ENCODE measurements at places on chromosomes 11 and 22. TPM values are rescaled to one million over a fixed set of nuclear protein-coding genes. Genes with fewer than 3 reads are reported as not detected.

The TCN2 gene
- 35.6 TPM for total RNA-seq

DNA sequence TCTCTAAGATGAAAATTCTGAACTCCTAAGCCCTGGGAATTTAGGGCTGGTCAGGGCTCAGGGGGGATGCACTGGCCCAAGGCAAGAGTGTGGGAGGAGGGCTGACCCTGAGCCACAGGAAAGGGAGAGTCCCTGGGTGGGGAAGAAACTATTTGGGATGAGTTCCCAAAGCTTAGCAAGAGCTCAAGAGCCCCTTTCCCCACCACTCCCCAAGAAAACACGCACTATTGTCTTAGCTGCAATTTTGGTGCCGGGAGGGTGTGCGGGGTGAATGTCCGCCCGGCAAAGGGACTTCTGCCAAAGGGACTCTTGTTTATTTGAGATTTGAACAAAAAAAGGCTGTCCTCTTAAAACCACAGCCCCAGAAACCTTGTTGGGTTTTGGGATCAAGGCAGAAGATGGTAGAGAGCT, 37.0 kb downstream of the KIAA1671 start:
- DNase-seq, result peak; percentile 20

The CST6 gene
- total RNA-seq, result not detected

DNA sequence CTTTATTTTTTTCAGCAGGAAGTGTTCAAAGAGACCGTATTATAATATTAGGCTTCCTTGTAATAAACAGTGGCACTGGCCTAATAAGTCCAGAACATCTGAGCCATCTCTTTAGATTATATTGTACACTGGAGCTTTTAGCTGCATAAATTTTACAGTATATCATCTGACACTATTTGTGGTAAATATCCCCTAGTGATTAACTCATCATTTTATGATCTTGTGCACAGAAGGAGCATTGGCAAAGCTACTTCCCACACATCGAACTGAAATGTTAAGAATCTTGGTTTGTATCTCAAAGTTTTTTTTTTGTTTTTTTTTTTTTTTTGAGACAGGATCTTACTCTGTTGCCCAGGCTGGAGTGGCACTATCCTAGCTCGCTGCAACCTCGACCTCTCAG, 162.7 kb downstream of the HIPK3 start:
- no peak for DNase-seq

GRCh38 chr11:43874738-43875137, 5.9 kb upstream of the ALKBH3 start:
- DNase-seq, result no peak

DNA sequence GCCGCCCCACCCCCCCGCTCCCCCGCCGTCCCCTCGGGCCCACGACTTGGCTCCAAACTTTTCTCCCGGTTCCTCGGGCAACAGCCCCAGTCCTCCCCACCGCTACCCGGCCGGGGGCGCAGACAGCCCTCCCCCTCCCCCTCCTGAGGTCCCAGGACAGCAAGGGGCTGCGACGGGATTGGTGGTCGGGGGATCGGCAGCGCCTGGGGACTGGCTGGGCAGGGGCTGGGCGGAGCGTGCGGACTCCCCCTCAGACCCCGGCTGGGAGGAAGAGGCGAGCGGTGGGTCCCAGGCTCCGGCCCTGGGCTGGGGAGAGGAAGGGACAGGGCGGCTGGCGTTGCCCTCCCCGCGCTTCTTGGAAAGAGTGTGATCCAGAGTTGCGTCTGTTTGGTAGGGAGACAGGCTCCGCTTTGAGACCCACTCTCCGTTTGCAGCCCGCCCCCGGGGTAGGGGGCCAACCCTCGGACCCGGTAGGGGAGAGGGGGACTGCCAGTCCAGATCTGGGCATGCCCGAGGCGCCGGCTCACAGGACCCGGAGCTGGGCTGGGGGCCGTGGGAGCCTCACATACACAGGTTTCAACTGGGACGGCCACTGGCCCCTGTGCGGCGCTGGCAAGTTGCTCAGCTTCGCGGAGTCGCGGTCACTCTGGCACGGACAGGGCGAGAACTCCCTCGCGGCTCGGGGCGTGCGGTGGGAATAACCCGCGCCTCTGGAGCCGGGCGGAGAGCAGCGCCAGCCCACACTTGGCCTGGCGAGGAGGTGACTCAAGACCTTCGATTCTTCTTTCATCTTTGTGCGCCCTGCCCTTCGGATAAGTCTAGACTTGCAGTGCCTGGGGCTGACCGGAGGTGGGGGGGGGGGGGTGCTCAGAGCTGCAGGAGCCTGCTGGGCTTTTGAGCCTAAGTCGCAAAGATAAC, 999 bp downstream of the TSKU start:
- DNase-seq, result peak; percentile 99

- no peak for DNase-seq
These were observed 18.3 kb downstream of the ANKK1 start for GRCh38 chr11:113405724-113406478.

The MPEG1 gene
- not detected for total RNA-seq

DNA sequence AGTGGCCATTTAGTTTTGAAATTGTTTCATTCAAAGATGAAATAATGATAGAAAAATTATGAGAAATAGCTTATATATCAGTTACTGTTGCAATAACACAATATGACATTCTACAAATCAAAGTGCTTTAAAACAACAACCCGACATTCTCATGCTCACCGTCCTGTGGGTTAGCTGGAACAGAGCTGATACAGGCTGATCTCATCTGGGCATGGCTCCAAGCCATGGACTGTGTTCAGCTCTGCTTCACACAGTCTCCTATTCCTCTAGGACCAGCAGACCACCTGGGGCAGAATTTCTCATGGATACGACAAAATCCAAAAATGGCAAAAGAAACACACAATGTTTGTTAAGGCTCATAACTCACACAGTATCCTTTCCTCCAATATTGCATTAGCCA, 178.6 kb downstream of the CNTN5 start:
- DNase-seq, result no peak

DNA sequence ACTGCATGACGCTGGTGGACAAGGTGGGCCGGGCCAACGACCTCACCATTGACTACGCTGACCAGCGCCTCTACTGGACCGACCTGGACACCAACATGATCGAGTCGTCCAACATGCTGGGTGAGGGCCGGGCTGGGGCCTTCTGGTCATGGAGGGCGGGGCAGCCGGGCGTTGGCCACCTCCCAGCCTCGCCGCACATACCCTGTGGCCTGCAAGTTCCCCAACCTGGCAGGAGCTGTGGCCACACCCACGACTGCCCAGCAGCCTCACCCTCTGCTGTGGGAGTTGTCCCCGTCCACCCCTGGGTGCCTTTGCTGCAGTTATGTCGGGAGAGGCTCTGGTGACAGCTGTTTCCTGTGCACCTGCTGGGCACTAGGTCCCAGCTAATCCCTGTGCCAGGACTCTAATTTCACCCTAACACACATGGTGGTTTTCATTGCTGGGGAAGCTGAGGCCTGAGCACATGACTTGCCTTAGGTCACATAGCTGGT, 49.0 kb upstream of the PPP6R3 start:
- DNase-seq, result no peak

DNA sequence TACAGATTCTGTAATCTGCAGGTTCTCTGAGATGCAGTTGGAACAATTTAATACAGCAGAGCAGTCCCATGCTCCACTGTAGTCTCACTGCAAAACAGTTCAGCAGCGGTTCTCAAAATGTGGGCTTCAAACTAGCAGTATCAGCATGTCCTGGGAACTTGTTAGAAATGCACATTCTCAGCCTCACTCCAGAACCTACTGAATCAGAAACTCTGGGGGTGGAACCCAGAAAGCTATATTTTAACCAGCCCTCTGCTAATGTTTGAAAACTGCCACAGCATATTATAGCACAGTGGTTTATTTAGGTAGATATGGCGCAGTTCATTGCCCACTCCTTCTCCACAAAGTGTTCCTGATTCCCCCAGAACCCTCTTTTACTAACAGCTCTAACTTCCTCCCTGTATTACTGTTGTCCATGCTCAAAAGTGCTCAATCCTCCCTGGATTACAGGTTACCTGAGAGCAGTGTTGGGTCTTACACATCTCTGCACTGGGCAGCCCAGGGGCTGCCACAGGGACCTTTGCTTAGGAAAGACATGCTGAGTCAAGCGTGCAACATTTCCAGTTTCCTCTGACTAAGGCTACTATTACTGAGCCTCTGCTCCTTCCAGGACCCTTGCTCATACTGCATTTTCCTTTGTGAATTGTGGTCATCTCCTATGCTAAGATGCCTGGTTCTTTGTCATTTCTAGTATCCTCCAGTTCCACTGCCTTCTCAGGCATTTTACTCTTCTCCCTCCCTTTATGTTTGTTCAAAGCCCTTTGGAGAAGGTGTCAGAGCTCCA, 7.7 kb upstream of the DGAT2 start:
- DNase-seq, result no peak

The PLCB3 gene
- total RNA-seq, result 87.0 TPM

The GAB4 gene
- total RNA-seq, result 0.18 TPM

GRCh38 chr11:18065572-18065971, 19.5 kb upstream of the TPH1 start:
- DNase-seq, result no peak

DNA sequence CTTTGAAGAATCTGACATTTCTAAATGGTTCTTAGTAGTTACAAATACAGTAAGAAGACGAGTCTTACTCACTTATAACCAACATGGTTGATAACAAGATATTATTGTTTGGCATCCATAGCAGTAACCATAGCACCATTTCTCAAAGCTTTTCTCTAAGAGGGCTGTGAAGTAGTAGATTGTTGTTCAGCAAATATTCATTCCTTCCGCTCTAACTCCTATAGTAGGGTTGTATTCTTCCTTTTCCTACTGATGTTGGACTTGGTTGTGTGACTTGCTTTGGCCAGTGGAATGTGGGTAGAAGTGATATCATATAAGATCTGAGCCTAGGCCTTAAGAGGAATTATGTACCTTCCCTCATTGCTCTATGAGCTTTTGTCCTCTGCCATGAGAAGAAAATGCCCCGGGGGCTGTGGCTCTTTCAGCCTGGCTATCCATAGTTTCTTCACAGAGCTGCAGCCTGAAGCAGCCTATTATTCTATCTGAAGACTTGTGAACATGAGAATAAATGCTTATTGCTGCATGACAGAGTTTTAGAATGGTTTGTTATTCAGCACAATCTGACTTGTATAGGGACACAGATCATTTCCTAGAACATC, 28.9 kb upstream of the ZBED5 start:
- DNase-seq, result no peak

DNA sequence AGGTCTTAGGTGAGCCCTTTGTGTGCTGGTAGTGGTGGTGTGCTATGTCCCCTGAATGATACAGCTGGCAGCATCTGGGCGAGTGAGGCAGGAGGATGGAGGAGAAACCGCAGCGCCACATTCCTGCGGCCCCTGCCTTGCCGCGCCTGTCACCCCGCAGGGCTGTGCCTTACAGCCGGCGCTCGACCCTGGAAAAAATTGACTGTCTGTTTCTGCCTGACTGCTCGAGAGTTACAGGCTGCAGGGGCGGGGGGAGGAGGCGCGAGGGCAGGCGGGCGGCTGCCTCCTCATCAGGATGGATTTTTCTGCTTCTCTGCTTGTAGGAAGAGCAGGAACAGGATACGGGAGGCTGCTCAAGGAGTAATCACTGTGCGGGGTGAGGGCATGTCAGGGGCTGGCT, 443.4 kb downstream of the MIAT start:
- DNase-seq, result peak; percentile 84

DNA sequence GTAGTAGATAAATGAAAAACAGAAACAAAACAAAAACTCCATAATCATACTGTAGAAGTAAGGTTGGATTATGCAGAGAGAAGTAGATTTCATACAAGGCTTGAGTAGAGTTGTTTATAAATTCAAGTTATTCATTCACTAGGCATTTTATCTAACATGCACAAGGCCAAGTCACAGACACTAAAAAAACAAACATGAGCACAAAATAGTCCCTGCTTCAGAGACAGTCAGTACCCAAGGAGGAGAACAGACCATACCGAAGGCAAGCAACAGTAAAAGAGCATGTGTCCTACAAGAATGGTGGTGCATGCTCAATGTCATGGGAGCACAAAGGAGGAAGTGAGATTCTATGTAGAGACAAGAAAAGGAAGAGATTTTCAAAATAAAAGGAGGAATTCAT, 796.5 kb upstream of the LRRC4C start:
- DNase-seq, result no peak

The MS4A4A gene
- total RNA-seq, result not detected

The PCF11 gene
- 29.9 TPM for total RNA-seq

The OR52R1 gene
- not detected for total RNA-seq

GRCh38 chr11:75342231-75342918, 9.1 kb downstream of the ARRB1 start:
- peak; percentile 49 for DNase-seq

GRCh38 chr22:27456696-27457503, 344.7 kb downstream of the MN1 start:
- DNase-seq, result no peak

The HINFP gene
- 33.2 TPM for total RNA-seq

DNA sequence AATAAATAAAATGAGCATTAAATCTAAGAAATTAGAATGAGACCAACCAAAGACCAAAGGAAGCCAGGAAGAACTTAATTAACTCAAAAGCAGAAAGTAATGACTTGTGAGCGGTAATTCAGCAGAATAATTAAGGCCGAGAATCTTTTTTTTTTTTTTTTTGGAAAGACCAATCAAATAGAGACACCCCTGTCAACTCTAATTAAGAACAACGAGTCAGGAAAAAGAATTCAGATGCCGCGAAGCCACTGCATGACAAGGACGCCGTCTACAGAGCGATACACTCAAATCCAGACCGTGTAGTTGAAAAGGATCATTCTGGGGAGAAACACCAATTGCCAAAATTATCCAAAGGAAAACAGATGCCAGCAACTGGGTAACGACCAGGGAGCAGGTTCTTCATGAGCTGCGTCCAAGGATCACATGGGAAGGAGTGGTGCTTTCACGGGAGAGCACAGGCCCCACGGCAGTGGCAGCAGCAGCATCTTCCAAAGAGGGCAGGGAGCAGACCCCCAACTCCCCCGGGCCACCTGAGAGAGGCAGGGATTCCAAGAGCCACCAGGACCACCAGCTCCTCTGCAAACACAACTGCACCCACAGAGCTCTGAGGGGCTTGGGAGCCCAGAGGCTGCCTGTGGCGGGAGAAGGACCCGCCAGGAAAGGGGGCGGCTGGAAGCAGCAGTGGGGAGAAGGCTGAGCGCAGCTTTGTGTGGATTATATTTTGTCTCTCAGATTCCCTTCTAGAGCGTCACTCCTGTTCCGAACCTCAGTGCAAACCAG, 469.8 kb downstream of the BRD1 start:
- DNase-seq, result no peak

DNA sequence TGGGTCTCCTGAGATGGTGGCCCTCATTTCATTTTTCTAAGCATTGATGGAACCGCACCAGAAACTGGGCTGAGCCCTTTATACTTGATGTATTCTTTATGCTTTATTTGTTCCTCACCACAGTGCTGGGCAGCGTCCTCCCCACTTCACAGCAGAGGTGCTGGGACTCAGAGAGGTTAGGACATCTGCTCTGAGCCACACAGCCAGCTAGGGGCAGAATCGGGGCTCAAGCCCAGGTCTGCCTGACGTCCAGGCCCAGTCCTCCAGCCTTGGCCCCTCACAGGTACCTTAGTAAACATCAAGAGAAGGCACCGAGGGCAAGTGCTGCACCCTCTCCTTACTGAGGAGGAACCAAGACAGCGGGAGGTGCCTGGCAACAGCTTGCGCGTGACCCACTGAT, 20.2 kb upstream of the SHISAL1 start:
- no peak for DNase-seq

Measured in H7 (cell line).